ENCODE measurements at places on chromosomes 6 and 20.
A peak's percentile ranks its signal among the peaks of the same experiment; 100 is the strongest.

DNA sequence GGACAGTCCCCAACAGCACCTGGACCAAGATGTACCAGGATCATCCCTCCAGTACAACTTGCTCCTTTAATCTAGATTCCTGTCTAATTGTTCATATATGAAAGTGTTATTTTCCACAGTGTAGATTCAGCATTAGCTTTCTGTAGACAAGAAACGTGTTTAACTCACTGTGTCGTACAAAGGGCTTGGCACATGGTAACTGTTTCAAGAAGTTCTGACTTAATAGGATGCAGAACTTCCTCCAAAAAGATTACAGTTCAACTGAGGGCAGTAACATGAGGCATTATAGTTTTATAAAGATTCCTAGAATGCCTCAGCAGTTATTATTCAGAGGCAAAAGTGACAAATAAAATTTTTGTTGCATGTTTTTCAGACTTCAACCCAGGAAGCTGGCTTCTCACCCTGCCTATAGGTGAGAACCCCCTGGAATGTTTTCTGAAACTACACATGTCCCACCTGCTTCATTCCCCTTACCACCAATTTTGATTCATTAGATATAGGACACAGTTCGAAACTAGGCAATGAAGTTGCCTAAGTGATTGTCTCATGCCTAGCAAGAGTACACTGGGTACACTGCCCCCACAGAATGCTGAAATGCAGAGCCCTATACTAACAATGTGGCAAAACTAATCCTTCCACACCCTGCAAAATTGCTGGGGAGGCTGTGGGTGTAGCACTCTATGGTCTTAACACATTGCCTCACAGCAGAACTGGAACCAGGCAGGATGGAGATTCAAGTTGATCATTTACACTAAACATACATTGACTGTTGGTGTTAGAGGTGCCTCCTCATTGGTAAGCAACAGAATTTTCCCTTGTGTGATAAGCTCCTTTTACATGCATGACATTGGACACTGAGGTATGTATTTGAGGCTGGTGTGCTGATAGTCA, 22.6 kb upstream of the SH3BGRL2 start:
- DNase-seq = no peak

GRCh38 chr20:5886788-5887187, 63.5 kb downstream of the TRMT6 start:
- no peak for DNase-seq

- DNase-seq = no peak
Measured at GRCh38 chr6:116472706-116473105, 11.5 kb downstream of the CALHM6 start.

DNA sequence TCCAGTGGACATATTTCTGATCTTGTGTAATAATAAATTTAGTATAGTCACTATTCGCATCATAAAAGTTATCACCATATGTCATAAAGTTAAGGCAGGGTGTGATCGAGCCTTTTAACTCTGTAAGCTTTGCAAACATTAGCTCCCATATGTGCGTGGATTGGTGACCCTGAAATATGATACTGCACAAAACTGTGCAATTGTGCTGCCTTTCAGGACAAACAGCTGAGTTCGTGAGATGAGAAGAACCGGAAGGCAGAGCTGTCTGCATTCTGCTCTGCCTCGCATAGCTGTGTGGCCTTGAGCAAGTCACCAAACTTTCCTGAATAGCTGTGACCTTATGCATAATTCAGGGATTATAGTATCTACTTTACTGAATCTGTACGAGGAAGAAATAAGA, 3.2 kb upstream of the PLEKHG1 start:
- DNase-seq = no peak

- DNase-seq = peak; percentile 66
Measured at GRCh38 chr20:46757754-46758678, 48.6 kb downstream of the SLC2A10 start.

GRCh38 chr6:112338166-112338709, 8.9 kb upstream of the RFPL4B start:
- DNase-seq = no peak

GRCh38 chr6:150025201-150025917, at the start of gene RAET1L:
RAET1L (minus strand) TSS chr6:150025532; CDS start chr6:150025471, 61 bp downstream.
- no peak for DNase-seq

- DNase-seq = no peak
Measured at GRCh38 chr6:15885624-15886023, 222.8 kb upstream of the DTNBP1 start.

- DNase-seq = no peak
Measured at GRCh38 chr6:163347021-163347446, 67.5 kb upstream of the QKI start.

- no peak for DNase-seq
Measured at GRCh38 chr6:20657274-20657800, 123.1 kb downstream of the CDKAL1 start.

GRCh38 chr6:158417760-158418098, 105.5 kb downstream of the TULP4 start:
- no peak for DNase-seq

DNA sequence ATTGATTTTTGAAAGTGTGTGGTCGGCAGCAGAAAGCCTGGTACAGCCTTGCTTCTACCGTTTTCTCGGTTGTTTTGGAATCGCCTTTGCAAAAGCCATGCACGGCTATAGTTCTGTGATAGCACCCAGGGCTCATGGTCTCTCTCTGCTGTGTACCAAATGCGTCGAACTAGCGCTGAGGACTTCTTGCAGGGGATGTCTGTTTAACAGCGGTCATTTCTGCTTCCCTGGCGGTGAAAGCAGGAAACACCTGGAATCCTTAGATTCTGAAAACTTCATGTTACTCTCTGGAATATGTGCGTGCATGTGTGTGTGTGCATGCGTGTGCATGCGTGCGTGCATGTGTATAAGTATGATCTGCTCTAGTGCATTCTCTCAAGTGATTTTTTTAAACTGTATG, 26.1 kb upstream of the GCNT2 start:
- no peak for DNase-seq

- no peak for DNase-seq
Measured at GRCh38 chr20:23391707-23392310, 29.5 kb downstream of the NAPB start.

DNA sequence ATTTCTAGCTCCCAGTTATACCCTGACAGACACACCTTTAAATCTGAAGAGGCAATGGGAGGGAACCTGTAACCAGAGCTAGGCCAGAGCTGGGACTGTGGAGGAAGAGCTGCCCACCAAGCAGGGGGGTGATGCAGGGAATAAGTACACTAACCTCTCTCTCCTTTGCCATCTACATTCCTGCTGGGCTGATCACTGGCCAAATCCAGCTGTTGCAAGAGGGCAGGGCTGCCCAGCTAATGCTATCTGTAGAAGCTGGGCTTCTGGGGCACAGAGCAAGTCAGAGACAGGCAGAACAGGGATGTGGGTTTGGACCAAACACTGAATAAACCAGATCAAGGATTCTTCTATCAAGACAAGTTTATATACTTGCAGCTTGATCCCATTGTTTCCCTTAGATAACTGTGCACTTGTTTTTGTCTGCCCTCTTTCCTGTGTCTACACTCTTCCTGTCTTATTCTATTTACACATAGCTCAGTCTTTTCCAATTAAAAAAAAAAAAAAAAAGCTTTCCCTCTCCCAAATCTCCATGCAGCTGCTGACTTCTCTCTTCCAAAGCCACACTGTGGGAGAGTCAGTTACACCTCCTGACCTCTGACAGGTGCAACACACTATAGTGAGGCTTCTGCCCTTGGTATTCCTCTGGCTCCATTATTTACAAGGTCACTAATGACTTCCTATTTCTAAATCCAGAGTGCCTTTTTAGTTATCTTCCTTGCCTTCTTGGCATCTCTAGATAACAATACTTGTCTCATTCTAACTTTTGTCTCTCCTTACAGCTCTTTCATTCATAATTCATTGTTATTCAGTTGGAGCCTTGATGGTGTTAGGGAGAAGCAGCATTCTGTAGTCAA, 43.7 kb downstream of the TRIM38 start:
- DNase-seq = no peak

GRCh38 chr6:44256775-44257024, 628 bp downstream of the SLC35B2 start:
- DNase-seq = no peak

GRCh38 chr6:163309491-163310026, 105.0 kb upstream of the QKI start:
- DNase-seq = no peak

DNA sequence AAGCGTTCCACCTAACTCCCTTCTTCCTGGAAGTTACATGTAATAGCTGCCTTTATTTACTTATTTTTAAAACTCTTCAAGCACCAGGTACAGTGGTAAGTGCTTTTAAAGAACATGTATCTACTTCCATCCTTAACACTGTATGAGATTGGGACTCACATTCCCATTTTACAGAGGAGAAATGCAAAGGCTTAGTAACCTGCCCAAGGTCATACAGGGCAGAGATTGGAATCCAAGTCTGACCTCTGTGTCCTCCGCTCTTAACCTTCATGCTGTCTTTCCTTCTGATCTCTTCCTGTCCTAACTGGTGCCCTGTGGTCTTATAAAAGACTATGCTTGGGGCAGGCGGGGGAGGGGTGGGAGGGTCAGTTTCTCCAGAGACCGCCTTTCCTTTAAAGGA, 1.6 kb downstream of the B4GALT5 start:
- no peak for DNase-seq

DNA sequence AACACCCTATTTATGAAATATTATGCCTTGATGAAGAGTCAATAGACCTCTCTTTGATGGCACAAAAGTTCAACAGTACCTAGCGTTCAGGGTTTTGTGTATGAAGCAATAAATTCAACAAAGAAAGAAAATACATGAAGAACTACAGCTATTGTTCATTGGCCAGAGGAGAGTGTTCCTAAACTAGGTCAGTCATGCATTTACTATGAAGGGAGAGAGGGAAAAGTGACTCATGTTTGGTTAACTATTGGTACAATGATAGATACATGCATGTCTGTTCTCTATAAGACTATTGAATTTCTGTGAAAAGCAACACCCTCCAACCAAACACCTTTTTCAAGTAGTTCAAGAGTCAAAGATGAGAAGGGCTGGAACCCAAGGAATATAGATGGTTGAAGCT, 50.7 kb downstream of the CLIC5 start:
- DNase-seq = no peak

DNA sequence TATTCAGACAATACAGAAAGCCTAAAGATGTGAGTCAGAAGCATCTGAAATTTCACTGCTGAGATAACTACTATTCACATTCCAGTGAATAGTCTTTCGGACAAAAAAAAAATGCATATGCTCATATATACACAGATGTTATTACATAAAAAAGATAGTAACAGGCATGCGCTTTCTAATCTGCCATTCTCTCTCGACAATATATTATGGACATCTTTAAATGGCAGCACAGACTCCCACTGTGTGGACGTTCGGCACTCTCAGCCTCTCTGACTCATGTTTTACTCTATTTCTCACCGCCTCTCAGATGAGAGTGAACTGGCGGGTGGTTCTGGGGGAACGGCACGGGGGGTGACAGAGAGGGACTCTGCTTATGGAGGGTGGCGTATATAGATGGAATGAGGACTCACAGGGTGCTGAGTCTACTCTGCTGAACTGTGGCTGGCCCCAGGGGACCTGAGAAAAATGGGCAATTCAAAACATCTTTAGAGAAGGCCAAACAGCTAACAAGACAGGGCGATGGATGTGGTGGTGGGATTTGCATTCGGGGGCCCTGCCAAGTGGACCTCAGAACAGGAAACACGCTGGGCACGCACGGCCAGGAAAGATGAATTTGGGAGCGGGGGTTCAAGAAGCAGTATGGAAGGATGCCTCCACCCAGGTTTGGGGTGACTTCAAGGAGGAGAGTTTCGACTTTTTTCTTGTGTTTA, 68.9 kb downstream of the MDGA1 start:
- no peak for DNase-seq

DNA sequence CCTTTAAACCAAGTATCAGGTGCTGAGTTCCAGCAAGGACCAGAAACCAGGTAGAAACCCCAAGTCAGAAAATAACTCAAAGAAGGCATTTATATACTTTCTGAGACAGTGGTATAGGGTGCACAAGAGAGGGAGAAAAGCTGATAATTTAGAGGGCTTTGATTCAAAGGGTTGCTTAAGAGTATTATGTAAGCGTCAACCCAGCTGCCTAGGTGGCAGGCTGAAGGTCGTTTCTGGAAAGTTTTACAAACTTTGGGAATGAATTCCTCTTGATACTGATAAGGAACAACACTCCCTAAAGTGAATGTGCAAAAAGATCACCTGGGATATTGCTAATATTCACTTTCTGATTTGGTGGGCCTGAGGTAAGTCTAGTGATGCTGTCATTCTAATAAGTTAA, 800.7 kb downstream of the MAFB start:
- DNase-seq = no peak

DNA sequence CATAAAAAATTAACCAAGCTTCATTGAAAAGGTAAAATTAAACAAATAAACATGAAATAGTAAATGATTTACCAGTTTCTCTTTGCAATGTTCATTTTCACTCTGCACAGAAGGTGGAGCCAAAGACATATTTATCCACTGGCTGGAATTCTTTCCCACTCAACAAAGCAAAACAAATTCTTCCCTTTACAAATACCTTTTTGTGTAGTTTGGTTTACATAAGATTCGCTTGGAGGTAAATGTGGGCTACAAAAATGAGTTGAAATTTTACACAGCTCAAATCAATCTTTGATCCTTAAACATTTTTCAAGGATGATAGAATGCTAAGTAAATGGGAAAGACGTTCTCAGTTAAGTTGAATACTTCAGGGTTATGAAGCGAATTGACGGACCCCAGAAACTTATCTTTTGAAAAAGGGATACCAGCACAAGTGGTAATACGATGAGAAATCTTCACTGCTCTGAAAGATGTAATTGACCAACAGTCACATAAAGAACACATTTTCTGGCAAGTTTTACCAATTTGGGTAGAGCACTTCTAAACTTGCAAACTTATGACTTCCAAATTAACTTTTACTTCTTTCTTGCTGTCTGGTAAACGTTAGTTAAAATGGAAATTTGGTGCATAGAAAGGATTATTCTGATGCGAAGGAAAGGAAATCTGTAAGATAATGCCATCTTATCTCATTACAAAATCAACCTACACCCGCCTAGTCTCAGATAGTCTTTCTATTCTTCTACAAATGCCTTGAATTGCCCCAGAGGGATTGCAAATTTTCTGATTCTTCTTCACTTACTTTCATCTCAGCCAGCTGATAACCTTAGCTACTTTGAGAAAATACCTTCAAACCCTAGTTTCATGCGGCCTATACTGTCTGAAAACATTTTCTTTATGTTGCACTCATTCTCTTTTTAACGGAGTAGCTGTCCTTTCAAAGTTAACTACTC, 4.7 kb upstream of the GJA1 start:
- DNase-seq = no peak

DNA sequence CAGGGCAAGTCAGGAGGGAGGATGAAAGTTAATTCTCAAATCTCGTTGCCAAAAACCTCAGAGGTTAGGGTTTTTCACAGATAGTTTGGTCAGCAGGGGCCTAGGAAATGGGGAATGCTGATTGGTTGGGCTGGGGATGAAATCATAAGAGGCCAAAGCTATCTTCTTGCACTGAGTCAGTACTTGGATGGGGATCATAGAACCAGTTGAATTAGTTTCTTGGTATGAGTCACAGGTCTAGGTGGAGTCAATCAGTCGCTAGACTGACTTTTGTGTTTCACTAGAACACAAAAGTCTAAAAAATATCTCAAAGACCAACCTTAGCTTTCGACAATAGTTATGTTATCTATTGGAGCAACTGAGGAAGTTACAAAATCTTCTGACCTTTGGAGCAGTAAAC, 368.5 kb downstream of the TBC1D32 start:
- no peak for DNase-seq

- no peak for DNase-seq
Measured at GRCh38 chr6:167665698-167666330, 160.9 kb upstream of the AFDN start.
